ENCODE measurements at places on chromosomes 13 and 19. TPM values are rescaled to one million over a fixed set of nuclear protein-coding genes. Genes with fewer than 3 reads are reported as not detected.

The CGB5 gene
- total RNA-seq, result 1.9 TPM

The TTC9B gene
- not detected for total RNA-seq

The SPACA4 gene
- total RNA-seq, result not detected

The FGF22 gene
- total RNA-seq, result 0.20 TPM

The CEACAM8 gene
- 0.08 TPM for total RNA-seq

The IRF2BP1 gene
- total RNA-seq, result 23.8 TPM

The PCID2 gene
- total RNA-seq, result 55.4 TPM

The CCDC8 gene
- total RNA-seq, result 36.4 TPM

- DNase-seq, result peak; percentile 52
Observed at GRCh38 chr19:10503002-10503789, at the start of gene KEAP1. KEAP1 (minus strand) TSS chr19:10503356; CDS start chr19:10500033, 3,323 bp downstream.

DNA sequence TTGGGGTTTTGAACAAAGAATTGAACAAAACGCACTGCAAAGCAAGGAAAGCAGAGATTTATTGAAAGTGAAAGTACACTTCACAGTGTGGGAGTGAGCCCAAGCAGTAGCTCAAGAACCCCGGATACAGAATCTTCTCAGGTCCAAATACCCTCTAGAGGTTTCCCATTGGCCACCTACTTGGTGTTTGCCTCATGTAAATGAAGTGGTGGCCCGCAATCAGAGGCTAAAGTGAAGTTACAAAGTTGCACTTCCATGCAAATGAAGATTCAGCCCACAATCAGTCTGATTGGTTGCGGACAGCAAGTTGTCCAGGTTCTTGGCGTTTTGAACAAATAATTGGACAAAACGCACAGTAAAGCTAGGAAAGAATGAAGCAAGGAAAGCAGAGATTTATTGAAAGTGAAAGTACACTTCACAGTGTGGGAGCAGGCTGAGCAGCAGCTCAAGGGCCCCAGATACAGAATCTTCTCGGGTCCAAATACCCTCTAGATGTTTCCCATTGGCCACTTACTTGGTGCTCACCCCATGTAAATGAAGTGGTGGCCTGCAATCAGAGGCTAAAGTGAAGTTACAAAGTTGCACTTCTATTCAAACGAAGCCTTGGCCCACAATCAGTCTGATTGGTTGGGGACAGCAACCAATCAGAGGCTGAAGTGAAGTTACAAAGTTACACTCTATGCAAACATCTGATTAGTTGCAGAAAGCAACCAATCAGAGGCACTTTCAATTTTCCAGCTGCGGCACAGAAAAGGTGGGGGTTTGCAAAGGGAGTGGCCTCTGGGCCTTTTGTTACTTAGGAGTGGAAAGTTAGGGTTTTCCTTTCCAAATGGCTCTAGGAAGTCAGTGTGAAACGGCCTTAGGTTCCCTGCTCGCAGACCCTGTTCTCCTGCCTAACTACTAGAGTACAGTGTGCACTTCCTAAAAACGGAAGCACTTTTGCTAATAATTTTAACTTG is 4.8 kb upstream of the TM9SF2 start:
- DNase-seq, result no peak

DNA sequence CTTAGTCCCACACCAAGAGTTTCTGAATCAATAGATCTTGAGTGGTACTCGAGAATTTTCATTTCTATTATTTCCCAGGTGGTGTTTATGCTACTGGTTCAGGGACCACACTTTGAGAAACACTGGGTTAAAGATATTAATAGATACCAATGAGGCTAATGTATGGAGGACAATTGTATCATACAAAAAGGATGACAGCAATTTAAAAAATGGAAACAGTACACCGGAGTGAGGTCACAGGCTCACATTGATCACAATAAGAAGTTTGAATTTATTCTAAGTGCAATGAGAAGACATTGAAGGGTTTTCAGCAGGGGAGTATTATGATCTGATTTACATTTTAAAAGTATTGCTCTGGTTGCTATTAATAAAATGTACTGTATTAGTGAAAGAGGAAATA is 488.3 kb downstream of the PCDH17 start:
- DNase-seq, result no peak

GRCh38 chr19:1760020-1760419 is 6.7 kb downstream of the ONECUT3 start:
- DNase-seq, result no peak

GRCh38 chr13:107716241-107716640 is 499.1 kb downstream of the LIG4 start:
- DNase-seq, result no peak

DNA sequence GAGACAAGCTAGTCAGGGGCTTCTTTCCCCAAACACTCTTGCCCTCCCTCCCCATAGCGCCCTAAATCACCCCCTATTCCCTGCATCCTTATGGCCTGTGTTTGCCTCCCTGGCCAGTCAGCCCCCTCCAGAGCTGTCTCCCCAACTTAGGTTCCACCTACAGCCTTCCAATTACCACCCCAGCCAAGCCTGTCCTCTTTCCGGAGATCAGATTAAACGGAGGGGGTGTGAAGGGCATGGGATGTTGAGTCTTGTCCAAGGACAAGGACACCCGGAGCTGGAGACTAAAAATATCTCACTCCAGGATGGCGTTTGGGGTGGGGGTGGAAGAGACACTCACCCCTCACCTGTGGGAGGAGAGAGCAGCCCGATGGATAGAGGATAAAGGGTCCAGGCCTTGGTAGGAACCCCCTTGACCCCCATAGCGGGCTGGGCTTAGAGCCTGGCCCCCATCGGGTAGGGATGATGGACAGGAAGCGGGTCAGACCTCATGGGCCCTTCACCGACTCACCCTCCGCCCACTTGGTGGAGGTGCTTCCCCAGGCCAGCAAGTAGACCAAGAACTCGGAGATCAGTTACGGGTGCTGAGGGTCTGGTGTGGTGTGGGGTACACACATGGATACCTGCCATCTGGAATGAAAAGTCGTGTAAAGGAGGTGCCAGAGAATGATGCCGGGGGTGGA is 6.0 kb downstream of the ZNF865 start:
- no peak for DNase-seq

DNA sequence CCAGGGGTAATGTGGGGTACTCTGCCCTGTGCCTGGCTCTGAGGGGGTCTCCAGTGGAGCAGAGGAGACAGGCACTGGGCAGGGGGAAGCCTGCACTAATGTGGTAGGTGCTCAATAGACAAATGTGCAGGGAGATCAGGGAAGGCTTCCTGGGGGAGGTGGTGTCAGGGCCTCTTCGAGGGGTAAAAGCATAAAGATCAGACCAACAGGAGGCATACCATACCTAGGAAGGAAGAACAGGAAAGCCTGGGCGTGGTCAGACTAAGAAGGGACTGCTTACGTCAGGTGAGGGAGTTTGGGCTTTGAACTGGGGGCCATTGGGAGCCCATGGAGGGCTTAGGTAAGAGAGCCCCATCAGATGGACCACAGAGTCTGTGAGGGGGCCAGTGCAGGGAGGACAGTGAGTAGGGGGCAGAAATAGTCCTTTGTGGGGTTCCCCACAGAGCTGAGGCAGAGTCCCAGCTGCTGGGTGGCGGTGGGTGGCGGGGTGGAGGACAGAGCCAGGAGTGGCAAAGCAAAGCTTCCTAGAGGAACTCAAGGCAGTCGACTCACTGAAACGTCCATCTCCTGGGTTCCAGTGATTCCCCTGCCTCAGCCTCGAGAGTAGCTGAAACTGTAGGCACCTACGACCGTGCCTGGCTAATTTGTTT is 8.8 kb downstream of the PRR36 start:
- DNase-seq, result no peak

DNA sequence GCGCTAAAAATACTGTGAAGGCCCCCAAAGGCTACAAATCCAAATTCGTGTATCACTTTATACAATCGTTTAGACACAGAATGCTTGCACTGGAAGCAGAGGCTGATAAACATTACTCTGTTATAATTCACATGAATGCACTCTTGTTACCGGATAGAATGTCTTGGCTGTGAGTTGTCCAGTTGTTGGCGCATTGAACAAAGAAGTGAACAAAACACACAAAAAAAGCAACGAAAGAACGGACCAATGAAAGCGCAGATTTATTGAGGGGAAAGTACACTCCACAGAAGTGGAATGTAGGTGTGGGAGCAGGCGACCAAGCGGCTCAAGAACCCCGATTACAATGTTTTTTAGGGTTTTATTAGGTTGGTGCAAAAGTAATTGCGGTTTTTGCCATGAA is 529 bp upstream of the ZNF418 start:
- no peak for DNase-seq

GRCh38 chr13:103844471-103844870 is 778.3 kb upstream of the SLC10A2 start:
- no peak for DNase-seq

GRCh38 chr13:28716511-28716910 is 2.3 kb downstream of the SLC46A3 start:
- peak; percentile 46 for DNase-seq

DNA sequence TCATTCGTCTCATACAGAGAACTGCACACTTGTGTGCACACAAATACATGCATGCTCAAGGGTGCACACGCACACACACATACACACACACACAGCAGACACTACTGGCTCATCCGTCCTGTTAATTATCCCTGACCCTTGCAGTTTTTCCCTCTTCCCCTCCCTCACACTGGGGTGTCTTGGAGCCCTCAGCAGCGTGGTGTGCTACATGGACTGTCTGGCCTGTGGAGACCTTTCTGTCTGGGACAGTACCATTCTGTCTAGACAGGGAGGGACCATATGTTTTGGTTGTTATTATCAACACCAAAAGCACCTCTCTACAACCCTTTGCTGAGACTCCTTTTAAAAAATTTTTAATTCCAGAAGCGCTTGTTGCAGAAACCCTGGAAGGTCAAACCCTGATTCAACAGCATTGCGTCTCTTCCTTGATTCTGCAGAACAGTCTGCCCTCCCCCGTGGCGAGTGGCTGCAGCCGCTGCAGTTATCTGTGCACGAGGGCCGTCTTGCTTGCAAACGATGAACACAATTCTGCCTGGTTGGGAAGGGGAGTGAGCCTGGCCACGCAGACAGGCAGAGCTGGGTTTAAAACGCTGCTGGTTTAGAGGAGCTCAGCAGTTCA is 374.0 kb downstream of the IRS2 start:
- peak; percentile 73 for DNase-seq

DNA sequence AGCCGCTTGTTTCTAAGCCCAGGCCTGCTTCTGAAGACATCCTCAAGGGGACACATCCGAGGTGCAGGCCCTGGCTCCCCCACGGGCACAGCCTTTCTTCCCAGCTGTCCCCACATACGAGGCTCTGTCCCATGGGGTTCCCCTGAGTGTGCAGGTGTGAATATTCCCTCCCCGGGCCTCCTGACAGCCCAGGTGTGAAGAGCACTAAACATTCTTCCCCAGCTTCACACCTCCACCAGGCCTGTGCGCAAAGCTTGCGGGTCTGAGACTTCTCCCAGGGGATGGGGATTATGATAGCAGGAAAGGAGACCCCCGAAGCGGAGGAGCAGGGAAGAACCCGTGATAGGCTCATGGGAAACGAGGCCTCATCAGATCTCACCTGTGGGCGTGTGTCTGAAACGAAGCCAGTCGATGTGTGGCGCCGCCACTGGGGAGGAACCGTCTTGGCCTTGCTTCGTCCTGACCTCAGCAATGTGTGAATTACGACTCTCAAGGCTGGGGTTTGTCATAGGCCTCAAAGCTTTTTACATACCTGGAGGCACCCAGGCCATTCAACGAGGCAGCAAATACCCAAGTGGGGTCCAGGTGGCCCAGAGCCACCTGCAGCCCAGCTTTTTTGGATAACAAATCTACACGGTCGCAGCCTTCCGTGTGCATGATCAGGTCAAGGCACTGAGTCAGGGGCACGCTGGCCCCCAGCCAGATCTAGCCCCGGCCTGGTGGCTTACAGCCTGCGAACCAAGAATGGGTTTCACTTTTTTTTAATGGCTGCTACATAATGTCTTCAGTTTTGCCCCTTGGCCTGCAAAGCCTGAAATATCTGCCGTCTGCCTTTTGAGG is 134.3 kb downstream of the STK24 start:
- DNase-seq, result no peak

GRCh38 chr13:98454389-98454881 is 122.5 kb downstream of the STK24 start:
- no peak for DNase-seq

DNA sequence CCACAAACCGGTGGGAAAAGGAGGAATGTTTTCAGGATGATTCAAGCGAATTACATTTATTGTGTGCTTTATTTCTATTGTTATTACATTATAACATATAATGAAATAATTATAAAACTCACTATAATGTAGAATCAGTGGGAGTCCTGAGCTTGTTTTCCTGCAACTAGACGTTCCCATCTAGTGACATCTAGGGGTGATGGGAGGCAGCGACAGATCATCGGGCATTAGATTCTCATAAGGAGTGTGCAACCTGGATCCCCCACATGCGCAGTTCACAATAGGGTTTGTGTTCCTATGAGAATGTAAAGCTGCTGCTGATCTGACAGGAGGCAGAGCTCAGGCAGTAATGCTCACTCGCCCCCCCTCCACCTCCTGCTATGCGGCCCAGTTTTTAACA is 54.5 kb downstream of the SPTBN4 start:
- DNase-seq, result no peak

GRCh38 chr19:54616821-54617560 is 13.3 kb upstream of the LILRB1 start:
- no peak for DNase-seq

GRCh38 chr19:2500841-2501261 is 24.9 kb downstream of the GADD45B start:
- no peak for DNase-seq

- DNase-seq, result no peak
Observed at GRCh38 chr13:39959497-39960144, 304.2 kb downstream of the COG6 start.

- no peak for DNase-seq
Observed at GRCh38 chr13:79516595-79516994, 35.6 kb downstream of the NDFIP2 start.

DNA sequence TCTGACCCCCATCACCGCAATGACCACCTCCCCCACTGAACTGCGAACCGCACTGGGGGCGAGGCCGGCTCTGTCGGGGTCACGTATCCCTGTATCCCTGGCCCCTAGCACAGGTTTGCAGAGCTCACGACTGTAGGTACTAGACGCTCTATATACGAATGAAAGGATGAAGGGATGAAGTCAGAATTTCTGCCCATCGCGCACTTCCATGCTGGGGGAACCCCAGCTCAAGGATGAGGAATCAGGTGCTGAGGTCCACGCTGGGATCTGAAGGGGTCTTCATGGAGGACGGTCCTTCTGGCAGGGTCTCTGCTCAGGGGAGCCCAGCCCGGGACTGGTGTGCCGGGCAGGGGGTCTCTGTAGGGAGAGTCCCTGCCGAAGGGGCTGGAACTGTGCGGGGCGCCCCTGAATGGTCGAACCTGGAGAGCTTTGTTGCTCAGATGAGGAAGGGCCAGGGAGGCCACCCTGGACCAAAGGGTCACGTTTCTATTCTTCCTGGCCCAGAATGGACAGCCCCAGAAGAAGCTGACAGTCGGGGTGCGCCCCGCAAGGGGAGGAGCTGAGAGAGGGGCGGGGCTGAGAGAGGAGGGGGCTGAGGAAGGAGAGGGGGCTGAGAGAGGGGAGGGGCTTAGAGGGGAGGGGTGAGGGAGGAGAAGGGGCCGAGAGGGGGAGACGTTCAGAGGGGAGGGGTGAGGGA is 37.9 kb upstream of the SEMA6B start:
- no peak for DNase-seq

GRCh38 chr19:33736158-33736557 is 60.5 kb upstream of the KCTD15 start:
- DNase-seq, result no peak
